ENCODE measurements at places on chromosomes 16 and 17.

- DNase-seq, result peak; percentile 69
These were observed 724 bp downstream of the UBE2I start for GRCh38 chr16:1309888-1310831.

DNA sequence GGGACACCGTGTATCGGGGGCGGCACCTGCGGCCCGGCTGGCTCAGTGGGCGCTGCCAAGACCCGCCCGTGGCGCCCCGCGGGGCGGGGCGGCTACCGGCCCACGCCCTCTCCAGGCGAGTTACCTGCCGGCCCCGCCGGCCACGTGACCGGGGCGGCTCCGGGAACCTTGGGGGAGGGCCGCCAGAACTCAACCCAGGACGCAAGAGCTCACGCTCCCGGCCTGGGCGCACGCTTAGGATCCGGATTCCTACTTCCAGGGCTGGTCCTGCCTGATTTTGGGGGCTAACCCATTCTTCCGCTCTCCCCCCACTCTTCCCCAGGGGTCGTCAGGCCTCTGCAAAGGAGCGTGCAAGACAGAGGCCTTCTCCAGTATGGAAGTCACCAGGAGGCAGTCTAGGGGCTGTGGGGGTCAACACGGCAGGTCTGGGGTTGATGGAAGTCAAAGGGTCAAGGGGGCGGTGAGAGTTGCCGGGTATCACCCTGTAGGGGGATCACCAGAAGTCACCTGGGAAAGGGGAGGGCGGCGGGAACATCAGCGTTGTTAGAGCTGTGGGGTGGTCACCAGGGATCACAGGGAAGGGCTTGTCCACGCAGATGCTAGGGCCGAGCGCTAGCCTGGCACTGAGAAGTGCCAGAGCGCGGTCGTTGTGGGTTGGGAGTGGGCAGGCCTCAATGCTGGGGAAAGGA lies 354 bp upstream of the ESRP2 start:
- DNase-seq, result peak; percentile 63

- no peak for DNase-seq
These were observed 441.6 kb upstream of the HSBP1 start for GRCh38 chr16:83366228-83366627.

DNA sequence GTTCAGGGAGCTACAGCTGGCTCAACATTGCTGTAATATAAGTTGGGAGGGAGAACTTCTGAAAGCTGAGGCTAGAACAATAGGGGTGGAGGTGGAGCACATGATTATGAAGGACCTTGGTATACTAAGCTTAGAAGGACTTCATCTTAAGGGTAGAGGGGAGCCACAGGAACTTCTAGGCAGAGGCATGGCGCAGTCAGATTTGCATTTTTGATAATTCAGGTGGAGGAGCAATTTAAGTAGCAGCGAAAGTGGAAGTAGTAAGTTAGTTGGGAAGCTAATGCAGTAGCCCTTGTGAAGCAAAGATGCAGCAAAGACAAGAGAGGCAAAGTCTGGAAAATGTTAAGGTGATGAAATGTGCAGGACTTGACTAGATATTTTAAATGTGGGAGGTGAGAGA lies 144.1 kb downstream of the SPECC1 start:
- DNase-seq, result no peak

DNA sequence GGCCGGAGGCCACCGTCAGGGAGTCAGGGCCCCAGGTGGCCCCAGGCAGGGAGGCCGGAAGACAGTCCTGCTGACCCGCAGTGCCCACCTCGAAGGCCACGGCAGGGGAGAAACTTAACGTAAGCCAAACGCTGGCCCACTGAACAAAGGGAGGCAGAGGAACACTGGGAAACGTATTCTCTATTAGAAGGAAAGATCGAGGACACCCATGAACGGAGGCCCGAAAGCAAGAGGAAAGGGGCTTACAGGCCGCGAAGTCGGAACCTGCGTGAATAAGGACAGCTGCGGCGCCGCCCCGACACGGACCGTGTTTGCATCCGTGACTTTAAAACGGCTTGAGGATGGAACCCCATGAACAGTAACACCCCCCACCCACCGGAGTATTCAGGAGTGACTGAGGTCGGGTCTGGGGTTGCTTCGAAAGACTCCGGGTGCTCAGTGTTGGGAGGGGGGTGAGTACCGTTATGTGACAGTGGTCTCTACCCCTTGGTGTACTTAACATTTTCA lies 102.4 kb upstream of the METRNL start:
- DNase-seq, result no peak

DNA sequence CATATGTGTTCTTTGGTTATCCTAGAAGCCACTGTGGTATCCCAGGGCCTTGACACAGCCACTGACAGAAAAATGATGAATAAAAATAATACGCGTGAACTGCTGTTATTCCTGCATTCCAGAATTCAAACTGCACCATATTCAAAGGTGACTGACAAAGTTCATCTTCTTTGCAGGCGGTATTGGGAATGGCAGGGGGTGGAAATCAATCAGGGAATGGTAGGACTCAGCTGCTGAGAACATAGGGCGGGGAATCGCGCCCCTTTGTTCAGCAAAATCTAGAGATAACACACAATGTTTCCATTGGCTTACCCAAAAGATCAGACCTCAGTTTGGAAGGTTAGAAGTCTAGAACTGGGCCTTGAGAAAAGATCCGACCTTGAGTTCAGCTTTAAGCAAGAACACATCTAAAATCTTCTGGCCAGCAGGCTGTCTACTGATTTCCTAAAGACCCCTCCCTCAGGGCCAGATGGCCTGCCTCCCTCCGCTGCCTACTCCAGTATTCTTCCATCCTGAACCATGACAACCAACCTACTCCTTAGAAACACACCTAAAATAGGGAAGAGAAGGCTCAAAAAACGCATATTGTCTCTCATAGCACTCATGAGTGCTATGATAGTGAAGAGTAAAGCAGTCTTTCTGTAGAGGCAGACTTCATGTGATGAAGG lies 34.1 kb downstream of the CDK5R1 start:
- no peak for DNase-seq

GRCh38 chr17:44628243-44629188 lies 27.8 kb upstream of the MEIOC start:
- no peak for DNase-seq

- no peak for DNase-seq
These were observed 417.1 kb downstream of the CA10 start for GRCh38 chr17:51741458-51741857.

DNA sequence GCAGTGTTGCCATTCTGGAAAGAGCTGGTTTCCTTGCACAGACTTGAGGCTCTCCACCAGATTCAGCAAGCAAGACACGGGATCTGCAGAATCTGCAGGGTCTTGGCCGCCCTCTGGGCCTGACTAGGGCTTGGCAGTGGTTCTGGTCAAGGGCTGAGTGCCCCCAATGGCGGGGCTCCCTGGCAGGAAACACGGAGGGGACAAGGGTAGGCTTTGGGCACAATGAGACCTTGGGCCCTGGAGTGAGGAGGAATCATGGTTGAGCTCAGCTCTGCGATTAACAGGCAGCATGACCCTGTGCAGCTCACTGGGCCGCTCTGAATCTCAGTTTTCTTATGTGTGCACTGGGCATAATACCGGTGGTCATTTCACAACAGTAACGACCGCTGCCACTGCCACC lies 249.9 kb downstream of the GSG1L start:
- DNase-seq, result no peak

DNA sequence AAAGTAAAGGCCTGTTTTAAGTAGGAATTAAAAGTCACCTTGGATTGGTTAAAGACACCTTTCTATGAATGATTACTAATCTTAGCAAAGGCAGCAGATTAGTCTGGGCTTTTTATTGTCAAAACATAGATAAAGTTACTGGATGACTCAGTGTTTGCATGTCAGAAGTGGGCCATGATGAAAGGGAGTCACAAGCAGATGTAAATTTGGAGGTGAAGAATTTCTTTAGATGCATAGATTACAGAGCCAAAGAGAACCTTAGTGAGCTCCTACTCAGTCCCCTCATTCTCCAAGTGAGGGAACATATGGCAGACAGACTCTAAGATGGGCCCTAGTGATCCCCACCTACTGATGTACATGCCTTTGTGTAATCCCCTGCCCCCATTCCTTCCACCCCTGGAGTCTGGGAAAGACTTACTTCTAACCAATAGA lies 124.5 kb downstream of the HS3ST3A1 start:
- DNase-seq, result no peak

DNA sequence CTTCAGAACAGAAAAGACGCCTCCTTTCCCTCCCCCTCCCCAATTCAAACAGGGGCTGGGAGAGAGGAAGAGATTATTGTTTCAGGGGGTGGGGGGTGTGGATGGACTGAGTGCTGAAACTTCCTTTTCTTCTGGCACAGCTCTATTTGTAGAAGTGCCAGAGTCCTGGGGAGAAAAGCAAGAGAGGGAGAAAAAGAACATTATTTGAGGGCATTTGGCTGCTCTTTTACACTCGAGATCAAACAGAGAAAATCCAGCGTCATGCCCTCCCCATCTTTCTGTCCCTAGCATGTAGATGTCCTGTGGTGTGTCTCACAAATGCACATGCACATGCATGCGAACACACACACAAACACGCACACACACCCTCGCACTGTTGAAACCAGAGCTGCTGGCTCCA lies 13.0 kb downstream of the ARL4D start:
- DNase-seq, result no peak

DNA sequence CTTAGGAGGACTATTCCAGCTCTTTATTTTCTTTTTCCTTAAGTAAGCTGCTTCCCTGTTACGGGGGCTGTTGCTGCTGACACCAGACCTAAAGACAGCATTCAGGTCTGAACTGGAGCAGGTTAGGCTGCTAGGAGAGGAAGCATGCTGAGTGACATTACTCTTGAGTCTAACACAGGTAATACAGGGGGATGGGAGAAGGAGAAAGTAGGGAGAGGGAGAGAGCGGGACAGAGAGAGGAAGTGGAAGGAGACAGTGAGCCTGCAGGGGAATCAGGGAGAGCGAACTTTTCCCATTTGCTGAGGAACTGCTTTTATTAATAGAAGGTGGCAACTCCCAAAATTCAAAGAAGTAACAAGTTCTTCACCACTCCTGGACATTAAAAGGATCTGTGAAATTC lies 130.9 kb downstream of the PARN start:
- no peak for DNase-seq

GRCh38 chr16:73062743-73063733 lies 15.1 kb upstream of the ZFHX3 start:
- no peak for DNase-seq

- no peak for DNase-seq
These were observed 28.2 kb downstream of the HELZ start for GRCh38 chr17:67216578-67217320.

DNA sequence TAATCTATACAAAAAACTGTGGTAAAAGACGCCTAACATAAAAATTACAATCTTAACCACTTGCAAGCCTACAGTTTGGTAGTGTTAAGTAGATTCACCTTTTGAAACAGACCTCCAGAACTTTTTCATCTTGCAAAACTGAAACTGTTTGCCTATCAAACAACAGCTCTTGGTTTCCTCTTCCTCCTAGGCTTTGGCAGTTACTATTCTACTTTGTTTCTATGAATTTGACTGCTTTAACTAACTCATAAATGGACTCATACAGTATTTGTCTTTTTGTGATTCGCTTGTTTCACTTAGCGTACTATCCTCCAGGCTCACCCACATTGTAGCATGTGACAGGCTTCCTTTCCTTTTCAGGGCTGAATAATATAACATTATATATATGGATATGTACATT lies 97.0 kb downstream of the PRKCA start:
- DNase-seq, result no peak

DNA sequence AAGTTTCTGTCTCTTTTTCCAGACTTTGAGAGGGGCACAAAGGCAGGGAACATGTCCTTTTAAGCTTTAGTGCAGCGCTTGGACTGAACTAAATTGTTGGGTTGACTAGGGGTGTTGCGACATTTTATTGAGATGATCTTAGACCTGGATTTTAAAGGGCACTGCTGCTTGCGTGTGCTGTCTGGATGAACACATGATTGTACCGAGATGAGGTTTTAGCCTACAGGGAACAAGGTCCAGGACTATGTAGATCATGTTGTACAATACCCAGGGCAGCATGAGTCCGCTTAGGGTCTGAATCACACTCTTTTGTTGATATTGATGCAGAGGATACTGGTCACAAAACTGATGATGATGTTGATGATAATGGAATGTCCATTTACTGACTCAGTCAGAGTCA lies 5.2 kb upstream of the RGS9 start:
- no peak for DNase-seq

DNA sequence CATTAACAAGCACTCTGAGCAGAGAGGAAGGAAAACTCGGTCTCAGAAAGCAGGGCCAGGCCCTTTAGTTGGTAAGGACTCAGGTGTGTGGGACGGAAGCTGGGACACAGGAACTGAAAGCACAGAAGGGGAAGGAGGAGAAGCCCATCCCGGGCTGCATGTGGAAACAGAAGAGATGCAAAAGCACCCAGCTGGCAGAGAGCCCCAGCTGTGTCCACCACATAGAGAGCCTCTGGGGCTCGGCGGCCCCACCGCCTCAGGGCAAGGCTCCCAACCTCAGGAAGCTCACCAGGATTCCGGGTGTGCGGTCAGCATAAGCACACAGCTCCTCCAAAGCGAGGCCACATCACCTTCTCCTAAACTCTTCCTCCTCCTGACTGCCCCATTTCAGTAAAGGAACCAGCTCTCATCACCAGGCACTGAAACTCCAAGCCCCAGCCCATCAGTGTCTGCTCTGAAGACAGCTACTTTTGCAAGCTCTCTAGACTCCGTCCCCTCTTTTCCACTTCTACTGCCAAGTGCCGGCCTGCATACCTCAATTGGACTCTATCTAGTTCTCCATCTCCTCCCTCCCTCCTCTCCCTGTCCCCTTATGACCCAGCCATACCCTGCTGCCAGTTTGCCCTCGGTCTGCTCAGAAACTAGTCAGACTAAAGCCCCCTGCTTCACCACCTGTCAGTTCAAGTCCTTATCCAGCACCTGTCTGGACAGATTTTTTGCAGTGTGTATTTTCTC lies 6.0 kb downstream of the ST3GAL2 start:
- DNase-seq, result no peak

GRCh38 chr17:20975566-20975965 lies 67.2 kb downstream of the USP22 start:
- no peak for DNase-seq

DNA sequence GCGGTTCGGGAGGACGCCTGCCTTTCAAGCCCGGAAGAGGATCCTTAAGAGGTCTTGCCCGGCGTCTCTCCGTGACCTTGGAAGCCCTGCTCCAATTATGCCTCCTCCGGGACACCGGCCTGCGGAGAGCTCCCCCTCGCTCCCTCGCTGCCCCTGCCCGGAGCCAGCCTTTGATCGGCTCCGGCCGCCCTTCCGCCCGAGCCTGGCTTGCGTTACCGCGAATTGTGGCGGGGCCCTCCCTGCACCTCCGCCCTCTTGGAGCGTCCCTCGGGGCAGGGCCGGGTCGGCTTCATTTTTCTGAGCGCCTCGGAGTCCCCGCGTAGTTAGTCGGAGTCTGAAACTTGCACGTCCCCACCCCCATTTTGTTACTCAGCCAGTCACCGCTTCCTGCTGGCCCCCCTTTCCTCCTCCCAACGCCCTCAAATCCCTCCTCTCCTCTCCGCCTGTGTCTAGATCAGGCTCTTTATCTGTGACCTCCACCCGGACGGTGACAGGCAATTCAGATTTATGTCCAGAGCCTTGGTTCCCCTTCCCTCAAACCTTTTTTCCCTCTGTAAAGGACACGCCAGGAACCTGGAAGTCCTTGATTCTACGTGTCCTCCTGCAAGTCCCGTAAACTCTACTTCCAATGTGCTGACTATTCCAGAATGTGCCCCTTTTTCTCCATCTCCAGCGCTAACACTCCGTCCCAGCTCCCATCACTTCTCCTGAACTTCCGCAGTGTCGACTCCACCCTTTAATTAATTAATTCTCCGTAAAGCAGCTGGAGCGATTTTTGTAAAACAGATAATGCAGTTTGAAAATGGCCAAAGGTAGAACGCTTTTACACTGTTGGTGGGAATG lies 569 bp upstream of the RABEP2 start:
- peak; percentile 88 for DNase-seq

Measured in stimulated activated CD4-positive, alpha-beta T cell treated with anti-CD3 and anti-CD28 coated beads, Interleukin-15, amount 100 ng/mL, for 24 hours (primary cell).